Central memory CD8-positive, alpha-beta T cell (primary cell): ENCODE measurements at places on chromosomes 5 and 9.
A peak's percentile ranks its signal among the peaks of the same experiment; 100 is the strongest.

GRCh38 chr5:141564216-141564692 lies 54.5 kb downstream of the DIAPH1 start:
- peak; percentile 71 for DNase-seq

- DNase-seq: no peak
Measured at GRCh38 chr9:94799578-94800264, 73.2 kb downstream of the AOPEP start.

GRCh38 chr5:43514025-43514424 lies 923 bp downstream of the C5orf34 start:
- DNase-seq: no peak

- no peak for DNase-seq
Measured at GRCh38 chr5:54728588-54728915, 211.0 kb downstream of the SNX18 start.

DNA sequence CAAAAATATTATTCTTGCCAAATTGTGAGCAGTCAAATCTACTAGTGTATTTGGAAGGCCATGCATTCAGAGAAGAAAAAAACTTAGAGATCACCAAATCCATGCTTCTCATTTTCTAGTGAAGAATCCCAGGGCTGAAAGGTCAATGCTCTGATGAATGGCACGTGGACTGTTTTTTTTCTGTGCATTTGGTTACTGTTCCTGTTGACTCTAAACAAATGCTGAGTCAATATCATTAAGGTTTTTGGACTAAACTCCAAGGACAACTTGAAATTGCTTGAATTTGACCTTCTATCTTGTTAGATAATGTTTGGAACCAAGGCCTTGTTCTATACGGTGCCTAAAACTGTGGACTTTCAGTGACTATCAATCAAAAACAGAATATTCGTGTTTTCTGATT lies 142.2 kb downstream of the OSTF1 start:
- no peak for DNase-seq

DNA sequence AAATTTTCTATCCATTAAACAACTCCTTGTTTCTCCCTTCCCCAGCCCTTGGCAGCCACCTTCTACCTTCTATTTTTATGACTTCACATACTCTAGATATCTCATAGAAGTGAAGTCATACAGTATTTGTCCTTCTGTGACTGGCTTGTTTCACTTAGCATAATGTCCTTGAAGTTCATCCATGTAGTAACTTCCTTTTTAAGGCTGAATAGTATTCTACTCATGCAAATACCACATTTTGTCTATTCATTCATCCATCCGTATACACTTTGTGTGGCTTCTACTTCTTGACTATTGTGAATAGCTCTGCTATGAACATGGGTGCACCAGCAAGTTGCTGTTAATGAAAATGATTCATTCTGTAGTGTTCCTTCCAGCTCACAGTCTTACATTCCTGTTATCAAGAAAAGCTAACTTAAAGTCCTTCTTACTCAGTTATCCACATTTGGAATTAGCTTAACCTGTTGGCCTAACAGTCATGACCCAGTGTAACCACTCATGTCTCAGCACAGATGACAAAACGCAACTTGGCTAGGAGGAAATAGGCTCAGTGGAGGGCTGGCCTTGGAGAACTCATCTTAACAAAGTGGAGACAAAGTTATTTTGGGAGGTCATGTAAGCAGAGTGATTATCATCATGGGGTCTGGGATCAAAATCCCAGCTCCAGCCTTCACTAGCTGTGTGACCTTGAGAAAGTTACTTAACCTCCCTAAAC lies 129.7 kb upstream of the MAP3K1 start:
- no peak for DNase-seq

- no peak for DNase-seq
Measured at GRCh38 chr9:37947977-37948376, 44.0 kb upstream of the SLC25A51 start.

DNA sequence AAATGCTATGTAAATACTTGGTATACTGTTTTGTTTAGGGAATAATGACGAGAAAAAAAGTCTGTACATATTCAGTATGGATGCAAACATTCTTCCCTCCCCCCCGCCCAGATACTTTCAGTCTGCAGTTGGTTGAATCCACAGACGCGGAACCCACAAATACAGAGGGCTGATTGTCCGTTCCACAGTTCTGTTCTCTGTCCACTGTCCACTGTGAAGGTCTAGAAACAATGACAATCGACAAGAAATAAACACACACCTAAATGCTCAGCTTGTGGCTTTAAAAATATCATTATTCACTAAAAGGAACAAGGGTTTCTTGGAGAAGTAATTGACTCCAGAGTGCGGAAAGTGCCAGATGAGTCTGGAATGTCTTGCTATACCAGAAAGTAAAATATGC lies 109.1 kb downstream of the TMEM161B start:
- no peak for DNase-seq

GRCh38 chr9:107584186-107584585 lies 94.6 kb upstream of the KLF4 start:
- DNase-seq: no peak

DNA sequence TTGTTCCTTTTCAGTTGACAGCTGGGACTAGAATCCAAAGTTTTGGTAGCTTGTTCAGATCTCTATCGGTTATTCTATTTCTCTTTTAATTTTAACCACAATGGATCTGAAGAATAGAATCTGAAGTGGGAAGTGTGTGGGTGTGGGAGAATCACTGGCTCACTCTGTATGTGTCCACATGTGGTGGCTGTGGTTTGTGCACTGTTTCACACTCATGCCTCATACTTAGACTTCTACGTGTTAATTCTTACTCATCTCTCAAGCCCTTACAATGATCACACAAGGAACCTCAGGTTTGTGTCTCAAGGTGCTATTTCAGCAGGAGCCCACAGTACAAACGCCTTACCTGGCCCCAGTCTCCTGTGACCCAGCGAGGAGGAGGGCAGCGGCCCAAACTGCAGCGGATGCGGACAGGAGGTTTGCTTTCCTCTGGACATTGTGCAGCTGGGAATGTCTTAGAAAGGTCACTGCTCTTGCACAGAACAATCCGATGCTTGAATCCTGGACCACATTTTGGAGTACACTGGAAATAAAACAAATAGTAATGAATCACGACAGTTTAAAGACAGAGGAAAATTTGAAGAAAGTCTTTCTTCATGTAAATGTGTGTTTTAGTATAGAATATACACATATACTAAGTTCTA lies 309.1 kb downstream of the ADAMTS6 start:
- DNase-seq: no peak

GRCh38 chr9:131233556-131233955 lies 42.8 kb downstream of the FAM78A start:
- no peak for DNase-seq

- DNase-seq: peak; percentile 6
Measured at GRCh38 chr5:1724822-1725602, 74.6 kb downstream of the MRPL36 start.

DNA sequence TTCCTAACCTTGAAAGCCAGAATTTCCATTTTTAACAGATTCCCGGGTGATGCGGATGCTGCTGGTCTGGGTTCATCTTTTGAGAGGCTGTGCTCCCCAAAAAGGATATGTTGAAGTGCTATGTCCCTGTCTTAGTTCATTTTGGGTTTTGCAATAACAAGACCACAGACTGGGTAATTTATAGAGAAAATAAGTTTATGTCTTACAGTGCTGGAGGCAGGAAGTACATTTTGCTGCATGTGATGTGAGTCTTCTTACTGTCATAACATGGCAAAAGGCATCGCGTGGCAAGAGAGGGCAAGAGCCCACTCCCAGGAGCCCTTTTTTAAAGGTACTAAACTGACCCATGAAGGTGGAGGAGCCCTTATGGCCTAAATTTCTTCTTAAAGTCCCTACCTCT lies 114.1 kb downstream of the DAPK1 start:
- no peak for DNase-seq

DNA sequence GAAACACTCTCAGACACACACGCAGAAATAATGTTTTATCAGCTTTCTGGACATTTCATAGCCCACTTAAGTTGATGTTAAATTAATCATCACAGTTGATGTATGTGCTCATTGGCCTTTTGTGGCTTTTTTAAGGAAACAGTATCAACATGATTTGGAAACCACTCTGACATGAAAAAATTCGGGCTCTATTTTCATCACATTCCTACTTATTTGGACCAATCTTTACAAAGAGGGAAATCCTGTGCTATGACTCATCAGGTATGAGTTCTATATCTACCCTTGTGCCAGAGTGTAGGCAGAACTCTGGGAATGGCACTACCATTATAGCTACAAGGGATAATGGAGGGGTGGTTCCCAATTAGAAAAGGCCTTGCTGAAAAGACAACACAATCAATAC lies 388.4 kb upstream of the PTGER4 start:
- DNase-seq: no peak

GRCh38 chr9:90896231-90896630 lies 94.6 kb downstream of the SYK start:
- no peak for DNase-seq
